ENCODE measurements at places on chromosomes 16 and 17.

DNA sequence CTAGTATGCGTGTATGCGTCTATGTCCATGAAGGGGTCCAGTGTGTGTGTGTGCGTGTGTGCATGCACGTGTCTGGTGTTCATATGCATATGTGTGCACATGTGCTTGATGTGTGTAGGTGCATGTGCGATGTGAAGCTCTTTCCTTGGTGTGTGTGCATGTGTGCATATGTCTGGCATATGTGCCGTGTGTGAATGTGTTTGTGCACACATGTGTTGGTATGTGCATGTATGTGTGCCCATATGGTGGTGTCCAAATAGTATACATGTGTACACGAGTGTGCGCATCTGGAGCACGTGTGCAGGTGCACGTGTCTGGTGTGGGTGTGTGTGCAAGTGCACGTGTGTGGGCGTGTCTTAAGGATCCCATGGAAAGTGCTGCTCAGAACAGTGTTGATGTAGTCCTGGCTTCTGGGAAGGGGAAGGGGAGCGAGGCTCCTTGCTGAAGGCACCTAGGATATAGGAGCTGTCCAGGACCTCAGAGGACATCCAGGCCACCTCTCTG, 17.0 kb downstream of the CACNA1G start:
- DNase-seq, result no peak

GRCh38 chr16:70161350-70161749, 12.2 kb upstream of the CLEC18C start:
- no peak for DNase-seq

GRCh38 chr17:65226227-65226626, 89.1 kb downstream of the RGS9 start:
- DNase-seq, result no peak

- DNase-seq, result no peak
Measured at GRCh38 chr16:66605979-66606751, 1.7 kb downstream of the CMTM3 start.

GRCh38 chr17:82383411-82383810, 11.8 kb downstream of the UTS2R start:
- no peak for DNase-seq

DNA sequence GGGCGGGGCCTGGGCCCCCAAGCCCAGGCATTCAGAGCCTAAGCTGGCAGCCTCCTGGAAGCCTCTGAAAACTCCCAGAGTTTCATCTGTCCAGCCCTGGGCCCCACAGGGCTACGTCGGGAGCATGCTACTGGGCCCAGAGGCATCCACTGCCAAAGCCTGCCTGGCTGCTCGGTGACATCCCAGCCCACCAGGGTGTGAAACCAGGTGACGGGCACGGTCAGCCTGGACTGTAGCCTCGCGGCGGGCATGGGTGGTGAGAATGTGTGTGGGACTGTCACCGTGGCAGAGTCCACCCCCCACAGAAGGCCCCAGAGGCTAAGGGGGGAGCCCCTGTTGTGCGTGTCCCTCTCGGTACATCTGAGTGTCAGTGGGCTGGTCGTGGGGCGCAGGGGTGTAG, 25.6 kb upstream of the AATK start:
- DNase-seq, result no peak

GRCh38 chr17:10013365-10014112, 108.5 kb upstream of the RCVRN start:
- no peak for DNase-seq

DNA sequence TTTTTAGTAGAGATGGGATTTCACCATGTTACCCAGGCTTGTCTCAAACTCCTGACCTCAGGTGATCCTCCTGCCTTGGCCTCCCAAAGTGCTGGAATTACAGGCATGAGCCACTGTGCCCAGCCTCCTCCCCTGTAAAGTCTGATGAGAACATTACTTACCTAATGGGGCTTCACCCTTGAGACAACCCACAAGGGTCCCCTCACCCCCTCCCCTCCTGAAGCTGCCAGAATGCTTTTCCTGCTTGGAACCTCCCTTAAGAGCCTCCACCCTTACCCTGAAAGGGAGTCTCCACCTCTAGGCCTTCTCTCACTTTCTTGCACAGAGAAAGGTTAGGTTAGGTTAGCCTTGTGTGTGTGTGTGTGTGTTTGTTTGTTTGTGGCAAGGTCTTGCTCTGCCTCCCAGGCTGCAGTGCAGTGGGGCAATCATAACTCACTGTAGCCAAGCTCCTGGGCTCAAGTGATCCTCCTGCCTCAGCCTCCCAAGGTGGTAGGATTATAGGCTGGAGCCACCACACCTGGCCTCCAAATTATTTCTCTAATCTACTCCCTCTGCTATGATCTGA, 8.9 kb downstream of the SLC5A11 start:
- DNase-seq, result no peak

GRCh38 chr17:40561871-40562611, 3.2 kb downstream of the CCR7 start:
- no peak for DNase-seq

GRCh38 chr17:60559659-60559994, 33.6 kb upstream of the APPBP2 start:
- DNase-seq, result no peak

DNA sequence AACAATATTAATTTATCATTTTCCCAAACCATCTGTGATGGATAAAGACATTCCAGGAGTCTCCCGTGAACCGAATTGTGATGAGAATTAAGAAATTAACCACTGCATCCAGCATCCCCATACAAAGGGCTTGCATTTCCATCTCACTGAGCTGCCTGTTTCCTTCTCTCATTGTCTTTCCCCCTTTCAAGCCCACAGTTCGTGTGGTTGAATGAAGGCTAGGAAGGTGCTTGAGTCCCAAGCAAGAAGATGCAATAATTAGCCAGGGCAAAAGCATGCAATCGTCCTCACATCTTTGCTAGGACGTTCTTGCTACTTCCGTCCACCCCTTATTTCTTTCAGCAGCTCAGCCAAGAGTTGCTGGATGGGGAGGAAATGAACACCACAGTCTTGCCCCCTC, 146.1 kb downstream of the NTN1 start:
- no peak for DNase-seq

GRCh38 chr17:8700546-8700945, 44.1 kb downstream of the CCDC42 start:
- no peak for DNase-seq

DNA sequence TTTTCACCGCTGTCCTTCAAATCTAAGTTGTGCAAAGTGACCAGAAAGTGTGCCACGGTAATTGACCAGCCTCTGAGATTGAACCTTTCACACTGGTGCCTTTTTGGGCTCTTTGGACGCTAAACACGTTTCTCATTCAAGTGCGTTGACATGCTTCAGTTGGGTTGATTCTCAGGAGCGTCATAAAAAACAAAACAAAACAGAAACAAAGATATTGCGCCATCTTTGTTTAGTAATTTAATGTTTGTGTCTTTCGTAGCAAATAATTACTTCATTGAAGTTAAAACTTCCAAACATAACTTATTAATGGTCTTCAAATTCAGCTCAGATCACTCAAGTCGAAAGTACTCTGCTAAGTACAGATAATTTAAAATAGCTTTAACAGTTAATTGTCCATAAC, 80.2 kb downstream of the OR1D5 start:
- DNase-seq, result no peak

DNA sequence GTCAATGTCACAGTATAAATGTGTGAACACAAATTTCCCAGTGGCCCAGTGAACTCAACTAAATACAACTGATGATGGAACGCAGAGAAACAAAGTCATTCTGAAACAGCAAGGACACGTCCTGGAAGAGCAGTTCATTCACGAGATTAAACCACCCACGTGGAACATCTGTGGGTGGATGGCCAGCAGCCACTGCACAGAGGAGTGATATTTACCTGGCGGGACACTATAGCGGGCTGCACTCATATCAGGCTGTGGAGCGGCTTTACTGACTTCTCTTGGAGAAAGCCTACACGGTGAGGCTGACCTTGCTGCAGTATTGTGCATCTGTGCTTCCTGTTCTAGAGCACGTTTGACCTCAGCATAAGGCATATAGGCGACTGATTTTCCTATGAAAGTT, 87.3 kb downstream of the TTC19 start:
- DNase-seq, result no peak

GRCh38 chr16:22191532-22192260, 14.4 kb upstream of the EEF2K start:
- DNase-seq, result no peak

- DNase-seq, result no peak
Measured at GRCh38 chr16:81485824-81486539, 41.4 kb downstream of the CMIP start.

GRCh38 chr16:65767125-65767524, 599.4 kb upstream of the CDH5 start:
- no peak for DNase-seq

DNA sequence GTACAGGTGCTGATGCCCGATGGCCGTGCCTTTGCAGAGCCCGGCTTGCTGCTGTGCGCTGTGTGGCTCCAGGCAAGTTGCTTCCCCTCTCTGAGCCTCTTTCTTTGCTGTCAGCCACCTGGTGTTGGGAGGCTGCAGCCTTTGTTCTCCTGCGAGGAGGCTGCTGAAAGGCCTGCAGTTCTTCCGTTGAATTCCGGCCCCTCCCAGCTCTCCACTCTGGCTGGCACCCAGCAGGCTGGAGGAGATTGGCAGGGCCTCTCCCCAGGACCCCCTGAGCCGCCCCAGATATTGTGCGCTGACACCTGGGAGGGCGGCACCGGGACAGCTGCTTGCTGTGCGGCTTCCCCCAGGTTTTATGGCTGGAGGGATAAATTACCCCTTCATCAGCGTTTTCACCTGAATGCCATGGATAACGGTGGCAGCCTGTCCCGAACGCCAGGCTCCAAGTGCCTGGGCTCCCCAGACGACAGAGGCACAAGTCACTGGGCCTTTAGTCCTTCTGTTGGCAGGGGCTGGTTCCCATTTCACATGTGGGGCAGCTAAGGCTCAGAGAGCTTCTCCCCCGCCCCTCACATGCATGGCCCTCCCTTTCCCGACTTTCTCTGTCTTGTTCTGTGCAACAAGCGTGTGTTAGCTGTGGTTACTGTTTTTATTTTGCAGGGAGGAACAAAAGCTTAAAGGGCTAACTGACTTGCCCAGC, 35.1 kb upstream of the GSE1 start:
- no peak for DNase-seq

- DNase-seq, result no peak
Measured at GRCh38 chr16:84284154-84284722, 10.4 kb upstream of the WFDC1 start.

- DNase-seq, result no peak
Measured at GRCh38 chr17:9456330-9456729, 119.3 kb downstream of the STX8 start.

- no peak for DNase-seq
Measured at GRCh38 chr17:66002812-66003211, 189.1 kb downstream of the CEP112 start.

- DNase-seq, result no peak
Measured at GRCh38 chr16:72469932-72470331, 298.0 kb upstream of the PMFBP1 start.

DNA sequence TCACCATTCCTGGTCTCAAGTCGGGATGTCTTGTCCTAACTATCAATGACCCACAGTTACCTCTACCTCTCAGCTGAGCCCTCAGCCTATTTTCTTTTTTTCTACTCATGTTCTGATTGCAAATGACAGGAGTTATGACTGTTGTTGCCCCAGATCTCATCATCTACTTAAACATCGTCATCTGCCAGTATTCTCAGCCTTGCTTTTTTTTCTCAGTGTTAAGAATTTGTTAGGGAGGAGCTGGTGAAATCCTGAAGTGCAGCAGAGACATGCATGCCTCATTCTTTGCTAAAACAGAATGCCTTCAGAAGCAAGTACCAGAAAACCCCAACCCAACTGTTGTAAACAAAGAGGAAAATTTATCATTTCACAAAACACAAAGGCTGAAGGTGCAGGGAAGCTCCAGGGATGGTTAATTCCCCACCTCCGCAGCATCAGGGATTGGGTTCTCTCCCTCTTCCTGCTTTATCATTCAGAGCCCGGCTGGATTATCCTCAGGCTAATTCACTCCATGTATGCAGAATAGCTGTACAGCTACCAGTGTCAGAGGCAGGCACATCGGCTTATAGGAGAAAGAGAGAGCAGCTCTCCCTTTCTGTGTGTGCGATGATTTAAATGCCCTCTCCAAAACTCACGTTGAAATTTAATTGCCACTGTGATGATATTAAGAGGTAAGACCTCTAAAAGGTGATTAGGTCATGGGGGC, 540.8 kb upstream of the HSBP1 start:
- DNase-seq, result no peak

- DNase-seq, result no peak
Measured at GRCh38 chr17:28487881-28488532, 14.6 kb downstream of the SLC13A2 start.

- no peak for DNase-seq
Measured at GRCh38 chr16:24717411-24717810, 12.0 kb upstream of the TNRC6A start.

GRCh38 chr16:13919330-13919682, 648 bp upstream of the ERCC4 start:
- DNase-seq, result no peak

DNA sequence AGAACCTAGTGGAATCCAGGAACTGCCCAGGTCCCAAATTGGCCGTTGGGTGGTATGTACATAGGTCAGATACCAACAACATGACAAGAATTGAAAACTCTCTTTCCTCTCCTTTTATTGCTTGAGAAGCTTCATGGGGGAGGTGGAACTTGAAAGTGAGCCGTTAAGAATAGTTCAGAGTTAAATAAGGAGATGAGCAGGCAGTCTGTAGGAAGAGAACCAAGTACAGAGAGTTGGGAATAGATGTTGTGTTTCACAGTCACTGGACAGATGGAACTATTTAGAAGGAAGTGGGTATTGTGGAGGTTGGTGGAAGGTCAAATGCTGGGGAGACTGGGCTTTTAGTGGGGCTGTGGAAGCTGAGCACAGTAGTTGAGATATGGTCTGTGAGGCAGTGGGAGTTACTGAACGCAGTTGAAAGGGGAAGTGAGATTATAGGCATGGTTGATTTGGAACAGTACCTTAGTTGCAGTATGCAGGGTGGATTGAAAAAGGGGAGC, 26.4 kb downstream of the ARHGAP44 start:
- no peak for DNase-seq

DNA sequence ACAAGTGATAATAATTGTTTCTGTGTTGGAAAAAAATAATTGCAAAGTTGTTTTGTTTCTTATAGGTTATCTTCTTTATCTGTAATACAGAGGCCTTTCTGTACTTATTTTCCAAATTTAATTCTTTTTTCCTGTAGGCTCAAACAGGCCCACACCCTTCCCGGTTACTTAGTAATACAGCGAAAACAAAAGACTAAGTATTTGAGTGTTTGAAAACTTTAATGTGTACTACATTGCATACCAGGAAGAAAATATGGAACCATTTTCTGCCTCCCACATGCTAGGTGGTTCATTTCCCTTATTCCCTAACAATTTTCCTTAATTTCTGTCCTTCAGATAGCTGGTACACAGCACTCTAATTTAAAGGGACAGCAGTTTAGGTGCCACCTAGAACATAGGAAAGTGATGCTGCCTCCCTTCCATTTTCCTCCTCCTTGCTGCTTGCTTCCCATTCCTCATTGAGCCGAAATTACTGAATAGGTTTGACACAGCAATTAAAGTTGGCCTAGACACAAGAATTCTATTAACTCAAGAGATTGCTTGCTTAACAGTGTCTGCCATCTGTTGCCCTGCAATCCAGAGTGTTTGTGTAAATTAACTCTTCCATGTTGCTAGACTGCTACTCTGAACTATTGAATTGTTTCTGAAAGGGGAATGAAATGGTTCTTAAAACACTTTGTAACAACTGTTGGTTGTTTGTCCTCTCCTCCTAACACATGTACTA, 24.2 kb downstream of the CYB5B start:
- no peak for DNase-seq

GRCh38 chr16:12646490-12647274, 157.0 kb downstream of the CPPED1 start:
- DNase-seq, result no peak
